ENCODE measurements at places on chromosomes 12 and 14.

DNA sequence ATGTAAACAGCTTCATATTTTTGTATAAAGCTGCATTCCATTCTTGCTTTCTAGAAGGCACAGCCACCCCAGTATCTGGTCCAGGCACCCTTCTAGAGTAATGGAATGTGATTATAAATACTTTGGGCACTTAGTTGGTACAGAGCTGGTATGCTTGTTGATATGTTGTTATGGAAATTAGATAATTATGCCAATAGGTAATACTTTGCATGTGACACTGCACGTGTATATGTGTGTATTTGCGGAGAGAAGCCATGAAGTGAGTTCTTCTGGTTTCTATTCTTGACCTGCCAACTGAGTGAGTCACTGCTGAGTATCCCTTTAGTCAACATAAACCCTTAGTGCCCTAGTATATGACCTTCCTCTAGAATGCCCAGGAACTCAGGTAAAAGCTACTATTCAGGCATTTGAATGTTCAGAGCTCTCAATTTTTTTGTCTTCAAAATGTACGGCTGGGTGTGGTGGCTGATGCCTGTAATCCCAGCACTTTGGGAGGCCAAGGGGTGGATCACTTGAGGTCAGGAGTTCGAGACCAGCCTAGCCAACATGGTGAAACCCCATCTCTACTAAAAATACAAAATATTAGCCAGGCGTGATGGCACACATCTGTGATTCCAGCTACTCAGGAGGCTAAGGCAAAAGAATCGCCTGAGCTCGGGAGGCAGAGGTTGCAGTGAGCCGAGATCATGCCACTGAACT is 6.2 kb upstream of the TCP11L2 start:
- DNase-seq = no peak

- no peak for DNase-seq
These were observed 5.4 kb upstream of the TAS2R46 start for GRCh38 chr12:11067514-11067913.

GRCh38 chr14:35368583-35369392 is 35.8 kb downstream of the NFKBIA start:
- DNase-seq = no peak

GRCh38 chr12:116043659-116044535 is 233.6 kb downstream of the MED13L start:
- no peak for DNase-seq

DNA sequence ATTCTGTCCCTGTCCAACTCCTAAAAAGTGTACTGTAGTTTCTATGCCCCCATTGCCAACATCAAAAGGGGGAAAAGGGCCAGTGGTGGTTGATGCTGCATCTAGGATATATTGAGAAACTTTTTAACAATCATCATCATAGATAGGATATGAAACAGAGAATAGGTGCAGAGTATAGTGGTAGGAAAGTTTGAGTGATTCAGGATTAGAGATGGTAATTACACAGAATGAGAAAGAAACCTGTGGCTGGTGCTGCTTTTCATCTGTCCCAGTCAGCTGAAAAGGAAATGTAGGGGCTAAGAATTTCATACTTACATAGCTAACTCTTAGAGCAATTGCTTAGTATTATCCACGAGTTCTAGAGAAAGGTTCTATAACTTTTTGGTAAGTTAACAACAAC is 67.6 kb downstream of the GTF2A1 start:
- no peak for DNase-seq

DNA sequence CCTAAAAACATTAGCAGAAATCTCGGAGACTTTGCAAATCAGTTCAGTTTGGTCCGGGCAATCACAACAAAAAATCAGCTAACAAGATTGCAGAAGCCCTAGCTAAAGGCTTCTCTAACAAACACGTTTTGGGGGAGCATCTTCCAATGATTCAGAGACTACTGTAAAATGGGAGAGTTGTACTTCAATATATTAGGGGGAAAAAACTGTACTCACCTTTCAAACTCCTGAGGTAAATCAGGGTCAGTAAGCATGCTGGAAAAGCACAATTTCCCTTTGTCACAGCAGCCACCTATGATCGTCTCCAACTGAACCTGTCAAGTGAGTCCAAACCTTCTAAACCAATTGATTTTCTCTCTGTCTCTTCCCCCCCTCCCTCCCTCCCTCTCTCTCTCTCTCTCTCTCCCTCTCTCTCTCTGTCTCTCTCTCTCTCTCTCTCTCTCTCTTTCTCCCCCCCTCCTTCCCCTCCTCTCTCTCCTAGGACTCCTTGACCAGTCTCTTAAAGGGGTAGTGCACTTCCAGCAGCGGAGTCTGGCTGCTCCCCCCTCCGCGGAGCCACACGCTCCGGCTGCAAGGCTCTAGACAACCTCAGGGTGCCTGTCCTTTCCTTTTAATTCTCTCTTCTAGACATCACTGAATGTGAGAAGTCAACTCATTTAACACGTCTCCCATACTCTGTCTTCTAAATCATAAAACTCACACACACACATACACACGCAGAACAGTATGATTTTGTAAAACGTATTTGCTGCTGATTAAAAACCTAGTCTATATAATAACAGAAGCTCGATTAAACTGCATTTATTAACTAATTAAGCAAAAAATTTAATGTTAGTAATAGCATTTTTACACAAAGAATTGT is at the start of gene SOX5:
Gene SOX5, minus strand, starts transcription at position 323 of the 862 bp plus-strand sequence. Its CDS starts 69 bp downstream, at position 254.
- no peak for DNase-seq

- DNase-seq = no peak
These were observed 6.3 kb downstream of the TBPL2 start for GRCh38 chr14:55433880-55434804.

GRCh38 chr12:124661341-124661740 is 93.9 kb upstream of the NCOR2 start:
- no peak for DNase-seq

GRCh38 chr14:86826661-86827060 is 1166.3 kb downstream of the GALC start:
- no peak for DNase-seq

DNA sequence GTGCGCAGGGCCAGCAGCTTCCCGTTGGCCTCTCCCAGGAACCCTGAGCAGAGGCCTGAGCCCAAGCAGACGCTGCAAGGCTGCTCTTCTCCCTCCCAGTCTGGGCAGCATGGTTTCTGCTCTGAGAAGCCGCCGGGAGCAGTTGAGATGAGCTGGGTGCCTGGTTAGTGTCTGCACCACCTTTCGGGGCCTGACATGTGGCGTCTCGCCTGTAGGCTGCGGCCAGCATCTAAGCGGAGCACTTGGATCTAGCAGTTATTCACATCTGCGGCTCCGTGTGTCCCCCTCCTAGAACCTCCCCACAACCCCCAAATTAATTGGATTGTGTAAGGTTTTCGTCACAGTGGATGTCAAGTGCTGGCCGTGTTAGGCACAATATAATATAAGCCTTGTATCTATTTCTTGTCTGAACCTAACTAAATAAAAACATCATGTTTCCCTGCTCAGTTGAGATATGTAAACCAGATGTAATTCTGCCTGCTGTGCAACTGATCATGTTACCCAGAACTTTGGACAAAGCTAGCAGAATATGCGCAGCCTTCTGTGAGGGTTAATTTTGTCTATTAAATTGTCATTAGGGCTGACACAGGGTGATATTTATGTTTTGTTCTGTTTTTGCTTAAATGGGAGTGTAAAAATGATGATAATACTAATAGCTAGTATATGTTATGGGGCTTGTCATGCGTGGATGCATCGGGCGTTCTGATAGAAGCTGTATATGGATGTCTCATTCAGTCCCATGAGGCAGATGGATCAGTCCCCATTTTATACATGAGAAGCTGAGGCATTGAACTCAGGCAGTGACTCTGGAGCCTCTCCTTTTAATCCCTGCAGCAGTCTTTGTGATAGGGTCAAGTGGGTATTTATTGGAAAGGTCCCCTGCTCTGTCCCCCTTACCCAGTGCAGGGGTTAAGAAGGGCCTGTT is 45.8 kb downstream of the ELK3 start:
- no peak for DNase-seq

DNA sequence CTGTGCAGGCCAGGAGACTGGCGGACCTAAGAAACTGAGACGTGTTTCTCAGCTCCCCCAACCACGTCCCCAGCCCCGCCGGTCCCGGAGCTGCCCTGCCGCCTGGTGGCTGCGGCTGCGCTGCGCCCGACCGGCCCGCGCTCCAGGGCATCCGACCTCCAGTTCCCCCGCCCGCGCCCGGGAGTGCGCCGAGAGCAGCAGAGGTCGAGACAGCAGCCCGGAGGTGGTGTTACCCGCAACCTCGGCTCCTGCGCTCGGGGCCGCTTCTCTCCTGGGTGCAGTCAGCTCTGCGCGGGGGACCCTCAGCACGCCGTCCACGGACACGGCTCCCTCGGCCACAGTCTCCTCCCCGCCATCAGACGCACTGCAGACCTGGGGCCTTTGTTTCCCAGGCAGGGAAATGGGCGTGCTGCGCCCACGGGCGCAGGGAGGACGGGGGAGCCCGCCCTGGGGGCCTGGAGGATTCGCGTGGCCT is 21.6 kb upstream of the GPR132 start:
- no peak for DNase-seq

DNA sequence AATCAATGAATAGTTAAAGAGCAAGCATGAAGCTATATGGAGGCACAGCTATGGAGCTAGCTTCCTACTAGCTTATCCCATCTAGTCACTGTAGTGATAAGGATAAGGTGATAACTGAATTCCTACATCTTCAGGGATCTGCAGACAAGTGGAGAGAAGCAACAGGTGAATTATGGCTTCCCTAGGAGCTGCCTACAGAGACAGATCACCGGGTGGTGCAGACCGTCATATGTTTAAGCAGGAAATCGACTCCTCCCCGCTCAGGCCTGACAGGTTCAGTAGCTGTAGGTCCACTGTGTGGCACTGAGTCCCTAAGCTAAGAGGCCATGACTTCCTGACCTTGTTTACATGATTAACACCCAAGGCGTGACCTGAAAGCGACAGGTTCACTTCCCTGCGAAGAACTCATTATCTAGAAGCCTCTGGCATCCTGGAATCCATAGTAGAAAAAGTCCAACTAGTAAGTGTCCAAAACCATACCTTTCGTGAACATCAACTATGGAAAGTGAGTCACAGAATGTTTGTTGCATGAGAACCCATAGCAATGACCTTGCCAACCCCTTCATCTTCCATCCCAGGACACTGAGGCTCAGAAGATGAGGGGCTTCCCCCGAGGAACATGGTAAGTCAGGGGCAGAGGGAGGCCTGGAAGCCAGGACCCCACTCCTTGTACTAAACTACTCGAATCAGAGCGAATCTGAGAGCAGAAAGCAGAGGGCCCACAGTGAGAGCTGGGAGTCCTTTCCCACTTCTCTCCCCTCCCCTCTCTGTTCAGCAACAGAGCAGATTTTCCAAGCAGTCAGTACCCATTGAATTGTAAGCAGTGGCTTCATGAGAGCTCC is 75.4 kb upstream of the CCND2 start:
- no peak for DNase-seq

DNA sequence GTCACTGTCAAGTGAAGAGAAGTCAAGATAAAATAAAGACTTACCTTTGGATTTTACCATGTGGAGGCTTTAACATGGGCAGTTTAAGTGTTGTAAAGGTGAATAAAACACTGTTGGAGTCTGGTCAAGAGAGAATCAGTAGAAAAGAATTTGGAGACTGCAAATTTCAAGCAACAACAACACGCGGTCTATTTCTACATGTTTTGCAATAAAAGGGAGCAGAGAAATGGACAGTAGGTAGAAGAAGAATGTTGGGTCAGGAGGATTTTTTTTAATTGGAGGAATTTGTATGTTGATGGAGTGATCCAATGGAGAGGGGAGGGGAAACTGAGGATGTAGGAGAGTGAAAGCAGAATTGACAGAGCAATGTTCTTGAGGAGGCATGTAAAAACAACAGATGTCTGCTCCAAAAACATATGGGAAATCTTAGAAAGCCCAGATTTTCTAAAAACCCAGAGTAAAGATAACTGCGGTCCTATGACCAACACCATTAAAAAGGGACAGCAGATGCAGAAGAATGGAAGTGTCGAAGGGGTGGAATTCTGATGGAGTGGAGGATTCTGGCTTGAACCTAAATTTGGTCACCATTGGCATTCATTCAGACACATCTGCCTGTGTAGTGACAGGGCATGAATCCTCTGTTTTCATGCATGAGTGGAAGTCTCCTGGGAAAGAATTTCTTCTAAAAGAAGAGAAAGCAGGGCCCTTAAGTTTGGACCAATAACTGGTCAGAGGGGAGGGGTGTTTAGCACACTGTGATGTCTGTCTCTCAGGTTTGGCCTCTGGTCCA is 68.0 kb upstream of the OSBPL8 start:
- DNase-seq = no peak

DNA sequence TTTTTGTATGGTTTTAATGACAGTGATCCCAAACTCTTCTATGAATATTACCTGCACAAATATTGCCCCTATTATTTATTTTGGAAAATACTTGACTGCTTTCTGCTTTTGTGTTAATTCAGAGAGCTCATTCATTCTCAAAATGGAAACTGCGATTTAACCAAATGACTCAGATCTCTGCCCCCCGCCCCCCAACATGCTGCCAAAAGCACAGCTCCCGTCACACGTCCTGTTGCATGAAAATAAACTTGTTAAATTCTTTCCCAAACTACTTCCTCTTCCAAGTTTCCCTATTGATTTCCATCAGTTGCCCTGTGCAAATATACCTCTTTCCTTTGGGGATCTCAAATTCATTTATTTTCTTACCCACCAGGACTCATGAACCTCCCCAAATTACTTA is 18.0 kb upstream of the NRDE2 start:
- no peak for DNase-seq

DNA sequence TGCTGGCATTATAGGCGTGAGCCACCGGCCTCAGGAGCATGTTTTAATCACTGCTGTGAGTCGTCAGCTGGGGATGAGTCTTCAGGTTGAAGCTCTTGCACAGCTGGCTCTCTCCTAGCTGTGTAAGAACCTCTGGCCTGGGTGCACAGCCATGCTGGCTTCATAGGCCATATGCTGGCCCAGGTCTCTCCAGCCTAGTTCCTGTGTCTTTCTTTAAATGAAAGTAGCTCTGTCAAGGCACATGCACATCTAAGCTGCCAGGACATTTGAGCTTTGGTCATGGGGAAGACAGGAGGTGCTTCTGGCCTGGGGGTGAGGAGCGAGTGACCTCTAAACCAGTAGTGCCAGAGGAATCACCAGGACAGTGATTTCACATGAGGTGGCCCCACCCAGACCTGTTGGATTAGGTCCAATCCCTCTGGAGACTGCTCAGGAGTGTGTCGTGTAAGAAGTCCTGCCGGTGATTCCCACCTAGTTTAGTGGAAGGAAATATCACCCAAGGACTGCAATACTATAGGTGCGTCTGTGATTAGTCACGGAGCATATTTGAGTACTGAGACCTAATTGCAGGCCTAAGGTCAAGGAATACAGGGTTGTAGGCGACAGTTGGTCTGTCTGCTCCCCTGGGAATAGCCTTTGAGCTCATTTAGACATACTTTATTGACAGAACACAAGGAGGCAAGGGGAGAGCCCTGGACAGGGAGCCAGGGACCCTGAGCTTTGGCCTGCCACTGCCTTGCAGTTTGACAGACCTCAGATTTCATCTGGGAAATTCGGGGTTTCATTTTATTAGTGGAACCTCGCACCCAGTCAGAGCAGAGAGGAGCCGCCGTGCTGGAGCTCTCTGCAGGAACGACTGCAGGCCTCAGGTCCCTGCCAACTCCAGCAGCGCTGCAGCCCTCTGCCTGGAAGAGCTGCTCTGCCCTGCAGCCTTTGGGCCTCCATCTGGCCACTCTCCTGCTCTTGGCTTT is 67.0 kb downstream of the ANKRD9 start:
- DNase-seq = no peak
